ENCODE measurements at places on chromosomes 1 and 21.

- DNase-seq = peak; percentile 66
These were observed 60.0 kb downstream of the EIF2B3 start for GRCh38 chr1:44926311-44926781.

GRCh38 chr1:230066031-230066430, 1.0 kb upstream of the GALNT2 start:
- DNase-seq = no peak

- no peak for DNase-seq
These were observed 33.8 kb upstream of the DISC1 start for GRCh38 chr1:231592809-231593208.

GRCh38 chr1:13783551-13783950, 83.6 kb downstream of the PRDM2 start:
- DNase-seq = no peak

- no peak for DNase-seq
These were observed 9.4 kb upstream of the GPX7 start for GRCh38 chr1:52592637-52593323.

DNA sequence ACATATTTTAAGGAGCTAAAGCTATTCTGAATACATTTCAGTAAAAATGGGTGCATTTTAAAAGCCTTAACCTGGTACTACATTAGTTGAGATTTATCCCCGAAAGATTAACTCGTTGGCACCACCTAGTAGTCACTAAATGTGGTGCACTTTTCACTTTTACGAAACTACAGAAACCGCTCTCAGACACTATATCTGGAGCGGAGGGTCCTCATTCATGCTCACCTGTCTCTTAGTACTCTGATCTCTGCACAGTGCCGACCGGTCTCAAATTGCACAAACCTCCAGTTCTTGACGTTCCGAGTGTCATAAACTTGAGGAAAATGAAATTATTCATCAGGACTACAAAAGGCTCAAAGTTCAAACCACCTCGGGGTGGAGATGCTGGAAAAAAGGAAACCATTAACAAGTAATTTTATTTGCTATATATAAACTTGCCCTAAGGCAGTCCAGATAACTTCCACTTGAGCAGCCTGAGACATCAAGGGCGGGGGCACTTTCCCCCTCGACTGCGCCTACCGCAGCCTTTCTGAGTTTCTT, 722 bp downstream of the LZIC start:
- peak; percentile 5 for DNase-seq

DNA sequence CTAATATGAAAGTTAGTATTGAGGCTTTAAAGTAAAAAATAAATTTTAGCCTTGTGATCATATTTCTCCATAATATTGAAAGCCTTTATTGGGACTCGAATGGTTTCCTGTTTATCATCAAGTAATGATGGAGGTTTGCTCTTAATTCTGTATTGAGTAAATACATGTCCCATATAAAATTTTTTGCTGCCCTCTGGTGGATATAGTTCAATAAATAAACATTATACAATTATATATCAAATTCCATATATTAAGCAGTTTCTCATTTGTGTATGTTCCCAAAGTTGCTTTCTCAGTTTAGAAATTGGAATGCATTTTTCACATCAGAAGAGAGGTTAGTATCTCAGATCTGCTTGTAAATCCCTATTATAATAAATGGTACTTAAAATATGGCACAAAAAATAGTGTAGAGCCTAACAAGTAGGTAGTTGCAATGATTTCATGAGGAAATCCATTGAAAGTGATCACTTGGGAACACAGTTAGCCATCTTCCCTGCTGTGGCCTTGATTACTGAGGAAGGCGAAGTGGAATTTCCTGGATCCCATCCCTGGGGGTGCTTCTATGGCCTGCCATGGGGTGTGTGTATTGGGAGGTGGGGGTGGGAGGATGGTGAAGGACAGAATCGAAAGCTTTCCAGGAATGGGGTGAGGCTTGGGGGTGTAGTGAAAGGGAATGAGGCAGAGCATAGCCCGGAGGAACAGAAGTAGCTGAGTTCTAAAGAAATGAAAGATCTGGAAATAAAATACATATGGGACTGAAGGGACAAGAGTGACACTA, 84.1 kb upstream of the C21orf91 start:
- no peak for DNase-seq

GRCh38 chr1:119485201-119485600, 21.8 kb upstream of the HSD3B1 start:
- DNase-seq = no peak

DNA sequence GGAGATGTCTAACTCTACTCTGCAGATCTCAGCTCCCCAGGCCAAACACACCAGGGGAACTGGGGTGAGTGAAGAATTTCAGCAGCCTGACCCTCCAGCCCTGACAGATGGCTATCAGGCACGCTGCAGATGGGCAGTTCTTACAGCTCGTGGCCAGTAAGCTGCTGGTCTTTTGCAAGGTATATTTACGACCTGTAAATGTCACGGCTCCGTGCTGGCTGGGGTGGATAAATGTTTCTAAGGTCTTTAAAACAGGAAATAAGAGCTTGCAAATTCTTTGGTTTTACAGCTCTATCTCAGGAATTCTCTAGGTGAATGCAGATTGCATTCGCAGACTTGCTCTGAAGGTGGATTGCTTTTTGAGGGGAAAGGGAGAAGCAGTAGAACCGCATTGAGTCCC, 10.1 kb downstream of the DOP1B start:
- DNase-seq = no peak

DNA sequence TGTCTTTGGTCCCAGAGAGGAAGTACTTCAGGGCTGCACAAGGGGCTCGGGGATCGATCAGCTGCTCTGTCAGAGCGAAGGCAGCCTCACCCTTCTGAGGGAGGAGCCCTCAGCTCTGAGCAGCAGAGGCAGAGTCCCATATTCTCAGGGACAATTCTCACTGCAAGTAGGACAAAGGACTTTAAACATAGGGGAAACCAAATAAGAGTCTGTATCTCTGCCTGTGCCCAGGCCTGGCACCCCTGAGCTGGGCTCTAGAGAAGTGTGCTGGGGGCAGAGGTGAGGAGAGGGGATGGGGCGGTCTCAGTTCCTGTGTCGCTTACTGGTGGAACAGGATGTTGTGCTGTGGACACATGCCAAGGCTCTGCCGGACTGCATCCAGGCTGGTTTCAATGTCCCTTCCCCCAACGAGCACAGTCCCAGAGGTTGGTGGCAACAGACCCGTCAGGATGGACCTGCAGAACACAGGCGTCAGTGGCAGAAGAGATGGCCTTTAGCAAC, 76.6 kb downstream of the ABCA4 start:
- DNase-seq = no peak

GRCh38 chr1:235206533-235207208, 45.6 kb upstream of the RBM34 start:
- DNase-seq = no peak

- no peak for DNase-seq
These were observed 199.2 kb upstream of the ST6GALNAC5 start for GRCh38 chr1:76668046-76668445.

DNA sequence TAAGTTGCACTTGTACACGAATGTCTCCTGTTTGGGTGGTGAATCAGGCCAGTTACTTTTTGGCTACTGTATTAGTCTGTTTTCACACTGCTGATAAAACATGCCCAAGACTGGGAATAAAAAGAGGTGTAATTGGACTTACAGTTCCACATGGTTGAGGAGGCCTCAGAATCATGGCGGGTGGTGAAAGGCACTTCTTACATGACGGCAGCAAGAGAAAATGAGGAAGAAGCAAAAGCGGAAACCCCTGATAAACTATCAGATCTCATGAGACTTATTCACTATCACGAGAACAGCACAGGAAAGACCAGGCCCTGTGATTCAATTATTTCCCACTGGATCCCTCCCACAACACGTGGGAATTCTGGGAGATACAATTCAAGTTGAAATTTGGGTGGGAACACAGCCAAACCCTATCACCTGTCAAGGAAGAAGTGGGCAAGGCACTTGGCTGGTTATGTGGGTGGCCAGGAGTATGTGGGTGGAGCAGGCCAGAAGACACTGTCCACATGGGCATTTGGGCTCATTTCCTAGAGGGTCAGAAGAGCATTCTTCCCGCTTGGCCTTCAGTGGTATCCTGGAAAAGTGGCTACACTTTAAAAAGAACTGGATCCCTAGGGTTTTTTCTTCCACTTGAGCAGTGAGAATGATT, 228.8 kb downstream of the HHAT start:
- DNase-seq = no peak

GRCh38 chr1:91608876-91609275, 108.2 kb downstream of the CDC7 start:
- peak; percentile 67 for DNase-seq

GRCh38 chr1:8473891-8474300, 156.0 kb downstream of the SLC45A1 start:
- DNase-seq = no peak

DNA sequence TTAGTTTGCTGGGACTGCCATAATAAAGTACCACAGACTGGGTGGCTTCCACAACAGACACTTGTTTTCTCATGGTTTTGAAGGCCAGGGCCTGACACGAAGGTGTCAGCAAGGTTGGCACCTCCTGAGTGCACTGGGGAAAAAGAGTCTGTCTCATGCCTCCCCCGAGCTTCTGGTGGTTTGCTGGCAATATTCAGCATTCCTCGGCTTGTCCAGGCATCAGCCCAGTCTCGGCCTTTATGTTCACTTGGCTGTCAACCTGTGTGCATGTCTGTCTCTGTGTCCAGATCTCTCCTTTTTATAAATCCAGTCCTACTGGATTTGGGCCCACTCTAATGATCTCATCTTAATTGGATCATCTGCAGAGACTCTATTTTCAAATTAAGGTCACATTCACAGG, 72.6 kb downstream of the DOP1B start:
- no peak for DNase-seq

DNA sequence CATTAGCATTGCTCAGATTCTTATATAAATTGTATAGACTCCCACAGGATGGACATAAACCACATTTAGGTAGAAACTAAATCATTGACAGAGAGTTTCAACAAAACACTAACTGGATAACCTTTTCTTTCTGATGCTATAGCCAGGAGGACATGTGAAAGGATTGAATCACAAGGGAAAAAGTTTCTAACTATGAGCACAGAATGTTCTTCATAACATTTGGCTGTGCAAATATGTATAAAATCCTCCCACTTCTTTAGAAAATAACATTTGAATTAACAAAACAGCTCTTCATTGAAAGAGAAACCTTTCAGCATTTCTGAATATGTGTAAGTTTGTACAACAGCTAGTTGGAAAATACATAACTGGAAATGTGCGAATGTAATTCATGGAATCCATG, 167.3 kb downstream of the TBX15 start:
- DNase-seq = no peak
